GM04504 (cell line): ENCODE measurements at places on chromosomes 12 and 14.

- DNase-seq, result peak; percentile 24
These were observed 98.7 kb downstream of the INSM2 start for GRCh38 chr14:35632676-35633075.

DNA sequence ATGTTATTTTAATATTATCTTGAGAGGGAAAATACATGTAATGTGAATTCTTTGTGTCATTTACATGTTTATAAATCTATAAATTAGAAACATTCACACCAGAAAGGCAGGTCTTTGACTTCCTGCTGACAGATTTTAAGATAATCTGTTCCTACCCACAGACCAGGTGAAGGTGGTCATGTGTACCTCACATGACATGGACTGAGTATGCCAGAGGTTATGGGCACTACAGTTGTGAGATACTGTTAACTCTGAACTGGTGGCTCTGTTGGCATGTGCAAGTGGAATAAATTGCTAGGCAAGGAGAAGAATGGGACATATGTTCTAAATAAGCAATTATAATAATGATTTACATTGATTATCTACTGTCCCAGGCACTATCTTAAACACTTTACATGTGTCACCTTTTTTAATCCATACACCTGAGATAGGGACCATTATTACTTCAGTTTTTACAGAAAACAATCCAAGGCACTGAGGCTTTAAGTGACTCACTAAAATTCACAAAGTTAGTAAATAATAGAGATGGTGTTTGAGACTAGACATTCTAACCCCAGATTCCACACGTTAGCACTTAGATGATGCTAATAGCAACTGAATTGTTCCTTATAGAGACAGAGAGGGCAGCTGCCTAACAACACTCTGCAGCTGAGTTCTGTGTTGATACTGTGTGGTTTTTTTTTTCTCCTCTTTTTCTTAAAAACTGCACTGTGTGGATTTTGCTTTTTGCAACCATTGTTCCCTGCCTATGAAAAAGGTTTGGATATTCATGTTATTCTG is 23.8 kb downstream of the SLC16A7 start:
- DNase-seq, result no peak

GRCh38 chr14:68232300-68233055 is 412.9 kb downstream of the RAD51B start:
- peak; percentile 96 for DNase-seq

- no peak for DNase-seq
These were observed 14.0 kb upstream of the TBPL2 start for GRCh38 chr14:55454264-55455002.

DNA sequence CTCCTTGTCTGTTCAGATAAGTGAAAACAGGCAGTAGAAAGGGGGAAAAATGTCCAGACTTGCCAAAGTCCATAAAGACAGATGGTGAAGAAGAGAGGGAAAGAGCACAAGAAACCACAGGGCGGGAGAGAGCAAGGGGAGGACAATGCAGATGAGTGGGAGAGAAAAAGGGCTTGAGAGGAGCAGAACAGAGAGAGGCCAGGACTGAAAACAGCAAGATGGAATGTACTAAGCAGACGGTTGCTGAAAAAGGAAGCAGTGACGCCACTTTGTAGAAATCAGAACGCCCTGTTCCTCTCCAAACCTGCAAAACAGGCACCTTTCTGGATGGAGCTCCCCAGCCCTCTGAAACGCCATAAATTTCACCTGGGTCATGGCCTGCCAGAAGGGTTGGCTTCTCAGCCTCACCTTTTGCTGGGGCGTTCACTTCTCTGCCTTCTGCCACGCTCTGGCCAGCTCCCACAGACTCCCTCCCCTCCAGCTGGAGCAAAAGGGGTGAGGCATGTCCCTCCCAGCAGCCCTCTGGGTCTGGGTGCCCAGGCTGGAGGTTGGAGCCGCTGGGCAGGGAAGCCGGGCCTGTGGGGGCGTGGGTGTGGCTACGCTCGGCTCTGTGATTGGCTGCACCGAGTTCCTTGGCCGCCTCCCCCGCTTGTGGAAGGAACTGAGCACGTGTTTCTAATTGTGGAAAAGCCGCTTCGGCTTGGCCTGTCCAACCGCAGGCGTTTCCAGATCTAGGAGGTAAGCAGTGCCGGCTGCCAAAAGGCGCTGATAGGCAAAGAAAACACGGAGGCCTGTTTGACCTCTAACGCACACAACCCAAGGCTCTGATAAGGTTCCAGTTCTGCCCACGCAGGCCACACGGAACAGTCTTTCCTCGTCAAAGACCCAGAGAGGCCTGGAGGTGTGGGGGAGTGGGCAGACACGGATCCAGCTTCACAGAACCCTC is 29.3 kb downstream of the SLC7A8 start:
- peak; percentile 79 for DNase-seq

DNA sequence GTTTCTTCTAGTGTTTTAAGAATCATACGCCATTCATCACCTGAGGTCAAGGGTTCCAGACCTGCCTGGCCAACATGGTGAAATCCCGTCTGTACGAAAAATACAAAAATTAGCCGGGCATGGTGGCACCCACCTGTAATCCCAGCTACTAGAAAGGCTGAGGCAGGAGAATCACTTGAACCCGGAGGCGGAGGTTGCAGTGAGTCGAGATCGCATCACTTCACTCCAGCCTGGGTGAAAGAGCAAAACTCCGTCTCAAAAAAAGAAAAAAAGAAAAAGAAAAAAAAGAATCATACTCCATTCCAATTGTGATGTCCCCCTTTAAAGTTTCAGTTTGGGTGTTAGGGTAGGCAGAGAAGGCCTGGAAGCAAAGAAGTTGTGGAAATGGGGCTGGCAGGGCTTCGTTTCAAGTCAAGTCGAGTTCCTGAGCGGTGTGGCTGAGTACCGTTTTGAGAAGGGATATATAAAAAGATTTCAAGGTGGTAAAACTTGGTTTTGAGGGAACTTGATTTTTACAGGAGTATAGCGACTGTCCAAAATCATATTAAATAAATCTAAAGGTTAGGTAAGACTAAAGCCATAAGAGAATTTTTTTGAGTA is 1.5 kb upstream of the TAOK3 start:
- DNase-seq, result no peak

GRCh38 chr14:32620303-32620702 is 291.2 kb downstream of the AKAP6 start:
- DNase-seq, result peak; percentile 46

DNA sequence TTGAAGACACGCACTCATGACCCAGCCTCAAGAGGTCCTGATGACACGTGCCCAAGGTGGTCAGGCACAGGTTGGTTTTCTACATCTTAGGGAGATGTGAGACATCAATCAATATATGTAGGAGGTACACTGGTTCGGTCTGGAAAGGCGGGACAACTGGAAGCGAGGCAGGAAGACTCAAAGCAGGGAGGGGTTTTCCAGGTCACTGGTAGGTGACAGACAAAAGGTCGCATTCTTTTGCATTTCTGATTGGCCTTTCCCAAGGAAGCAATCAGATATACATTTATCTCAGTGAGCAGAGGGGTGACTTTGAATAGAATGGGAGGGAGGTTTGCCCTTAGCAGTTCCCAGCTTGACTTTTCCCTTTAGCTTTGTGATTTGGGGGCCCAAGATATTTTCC is 38.6 kb downstream of the GLT1D1 start:
- no peak for DNase-seq

DNA sequence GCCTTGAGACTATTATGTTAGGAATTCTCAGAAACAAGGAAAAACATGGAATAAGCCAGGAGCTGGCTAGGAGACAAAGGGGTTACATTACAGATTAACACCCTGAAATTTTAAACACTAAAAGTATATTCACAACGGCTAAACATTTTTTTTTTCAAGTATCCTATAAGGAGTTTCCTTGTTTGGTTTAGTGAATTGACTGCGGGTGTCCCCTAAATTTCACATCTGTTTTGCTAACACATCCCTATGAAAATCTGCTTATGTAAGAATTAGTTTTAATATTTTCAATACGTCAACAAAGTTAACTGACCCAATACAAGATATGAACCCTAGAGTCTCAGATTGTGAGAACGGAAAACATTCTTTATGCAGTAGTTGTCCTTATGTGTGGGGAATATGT is 19.0 kb downstream of the TAOK3 start:
- DNase-seq, result no peak

DNA sequence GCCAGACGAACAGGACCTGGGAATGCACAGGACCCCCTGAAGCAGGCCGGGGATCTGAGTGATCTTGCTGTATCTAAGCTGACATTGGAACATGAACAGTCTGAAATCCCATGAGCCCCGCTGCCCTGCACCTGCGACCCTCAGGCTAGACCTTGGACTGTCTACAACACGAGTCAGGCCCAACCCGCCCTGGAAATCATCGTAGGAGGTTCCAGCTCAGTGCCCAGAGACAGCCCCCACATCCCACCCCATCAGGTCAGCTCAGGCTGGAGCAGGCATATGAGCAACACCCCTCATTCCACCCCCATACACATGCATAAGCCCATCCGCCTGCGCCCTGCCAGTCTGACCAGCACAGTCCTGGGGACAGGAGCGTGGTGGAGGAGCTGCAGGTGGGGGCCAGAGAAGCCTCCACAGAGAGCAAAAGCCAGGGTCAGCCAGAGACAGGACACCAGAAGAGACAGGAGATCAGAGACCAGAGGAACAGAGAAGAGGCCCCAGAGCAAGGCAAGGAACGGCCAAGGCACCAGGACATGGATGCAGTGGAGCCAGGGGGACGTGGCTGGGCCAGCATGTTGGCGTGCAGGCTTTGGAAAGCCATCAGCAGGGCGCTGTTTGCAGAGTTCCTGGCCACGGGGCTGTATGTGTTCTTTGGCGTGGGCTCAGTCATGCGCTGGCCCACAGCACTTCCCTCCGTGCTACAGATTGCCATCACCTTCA is at the start of gene AQP6:
Gene AQP6, plus strand, starts transcription at position 307 of the 720 bp plus-strand sequence. Its CDS starts 227 bp downstream, at position 534.
- DNase-seq, result no peak

DNA sequence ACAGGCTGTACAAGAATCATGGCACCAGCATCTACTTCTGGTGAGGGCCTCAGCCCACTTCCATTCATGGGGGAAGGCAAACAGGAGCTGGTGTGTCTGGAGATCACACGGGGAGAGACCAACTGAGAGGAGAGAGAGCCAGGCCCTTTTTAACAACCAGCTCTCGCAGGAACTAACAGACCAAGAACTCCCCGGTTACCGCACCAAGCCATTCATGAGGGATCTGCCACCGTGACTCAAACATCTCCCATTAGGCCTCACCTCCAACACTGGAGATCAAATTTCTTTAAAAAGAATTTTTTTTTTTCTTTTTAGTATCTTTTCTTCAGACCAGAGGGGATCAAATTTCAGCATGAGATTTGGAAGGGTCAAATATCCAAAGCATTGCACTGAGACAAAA is 16.7 kb upstream of the AQP2 start:
- DNase-seq, result no peak

DNA sequence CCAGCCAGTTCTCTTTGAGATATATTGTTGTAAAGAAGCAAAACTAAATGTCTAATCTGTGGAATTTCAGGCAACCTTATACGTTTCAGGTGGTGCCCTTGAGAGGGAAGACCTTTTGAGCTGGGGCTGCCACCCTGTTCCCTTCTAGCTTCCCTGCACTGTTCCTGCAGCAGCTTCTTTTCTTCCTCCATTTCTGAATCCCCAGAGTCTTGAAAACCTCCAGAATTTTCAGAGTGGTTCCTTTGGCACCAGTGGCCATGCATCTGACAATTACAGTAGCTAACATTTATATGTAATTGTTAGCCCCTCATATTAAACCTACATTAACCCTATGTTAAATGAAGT is 271.3 kb downstream of the ZFP36L1 start:
- DNase-seq, result no peak

GRCh38 chr12:26936559-26937442 is 980 bp downstream of the INTS13 start:
- no peak for DNase-seq

DNA sequence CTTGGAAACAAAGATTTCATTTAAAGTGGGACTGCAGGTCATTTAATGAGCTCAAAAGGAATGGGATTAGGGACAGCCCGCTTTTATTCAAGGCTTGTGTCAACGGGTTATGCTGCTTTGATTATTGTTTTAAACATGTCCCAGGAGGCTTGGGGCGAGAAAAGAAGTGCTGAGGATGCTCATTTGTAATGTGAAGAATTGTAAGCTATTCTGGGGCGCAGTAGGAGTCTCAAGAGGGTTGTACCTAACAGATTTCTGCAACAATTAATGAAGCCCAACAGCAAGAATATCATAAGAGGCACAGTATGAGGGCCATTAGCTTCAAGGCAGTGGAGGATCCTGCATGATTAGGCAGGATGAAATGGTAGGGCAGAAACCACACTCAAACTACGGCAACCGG is 122.5 kb downstream of the KTN1 start:
- DNase-seq, result no peak

DNA sequence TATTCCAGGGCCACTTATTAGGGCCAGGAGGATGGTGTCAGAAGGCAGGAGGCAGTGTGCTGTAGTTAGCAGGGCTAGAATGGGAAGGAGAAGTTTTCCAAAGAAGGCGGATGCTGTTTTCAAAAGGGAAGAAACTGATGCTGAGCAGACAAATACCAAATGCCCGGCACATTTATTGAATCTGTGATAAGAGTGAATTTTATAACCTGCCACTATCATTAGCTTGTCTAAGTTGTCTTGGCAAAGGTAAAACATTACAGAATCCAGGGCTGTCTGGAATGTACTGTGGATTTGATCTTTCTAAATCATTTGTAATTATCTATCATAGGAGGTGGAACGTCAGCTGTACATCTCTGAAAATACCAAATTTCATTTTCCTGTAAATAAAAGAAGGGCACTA is 40.8 kb downstream of the NDUFA12 start:
- DNase-seq, result no peak

- DNase-seq, result no peak
These were observed 343.7 kb upstream of the FKBP4 start for GRCh38 chr12:2451025-2451424.

GRCh38 chr12:50787618-50788017 is 23.7 kb downstream of the ATF1 start:
- no peak for DNase-seq
